Fibroblast of the aortic adventitia (primary cell): ENCODE measurements at places on chromosomes 16 and 17.
A peak's percentile ranks its signal among the peaks of the same experiment; 100 is the strongest.

DNA sequence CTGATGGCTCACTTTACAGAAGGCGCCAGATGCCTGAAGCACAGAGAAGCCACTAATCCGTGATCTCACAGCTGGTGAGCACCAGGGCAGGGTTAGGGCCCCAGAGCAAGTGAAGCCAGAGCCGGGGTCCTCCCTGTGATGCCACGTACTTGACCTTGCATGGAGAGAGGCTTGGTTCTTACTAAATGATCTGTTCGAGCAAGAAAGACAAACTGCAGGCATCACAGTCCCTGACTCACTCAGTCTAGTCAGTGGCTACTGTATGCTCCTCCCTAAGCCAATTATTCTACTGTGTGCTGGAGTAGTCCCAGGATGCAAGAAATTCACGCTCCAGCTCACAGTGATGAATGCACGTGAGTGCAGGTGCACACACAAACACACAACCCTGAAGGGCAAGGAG is 55.4 kb downstream of the SDK2 start:
- DNase-seq = no peak

DNA sequence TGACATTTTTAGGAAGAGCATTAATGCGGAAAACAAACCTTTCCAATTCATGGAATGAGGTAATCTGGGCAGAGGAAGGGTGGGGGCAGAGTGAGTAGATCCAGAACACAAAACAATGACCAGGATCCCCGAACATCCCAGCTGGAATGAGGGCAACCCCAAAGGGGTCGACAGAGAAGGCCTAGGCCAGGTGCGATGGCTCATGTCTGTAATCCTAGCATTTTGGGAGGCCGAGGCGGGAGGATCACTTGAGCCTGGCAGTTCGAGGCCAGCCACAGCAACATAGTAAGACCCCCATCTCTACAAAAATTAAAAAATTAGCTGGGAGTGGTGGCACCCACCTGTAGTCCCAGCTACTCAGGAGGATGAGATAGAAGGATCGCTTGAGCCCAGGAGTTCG is 64.7 kb downstream of the ZFHX3 start:
- no peak for DNase-seq

DNA sequence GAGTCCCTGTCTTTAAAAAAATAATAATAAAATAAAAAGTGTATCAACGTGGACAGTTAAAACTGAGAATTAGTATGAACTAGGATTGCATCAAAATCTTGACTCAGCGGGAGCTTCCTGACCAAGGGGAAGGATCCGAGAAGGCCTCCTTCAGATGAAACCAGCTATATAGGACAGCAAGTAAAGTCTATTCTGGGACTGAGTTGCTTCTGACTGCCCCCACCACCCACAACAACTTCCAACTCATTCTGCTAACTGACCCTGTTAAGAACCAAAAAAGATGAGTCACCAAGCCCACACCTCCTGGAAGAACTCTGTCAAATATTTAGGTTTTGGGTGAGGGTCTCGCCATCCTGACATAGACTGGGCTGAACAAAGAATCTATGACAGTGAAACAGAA is 24.9 kb downstream of the MPP3 start:
- DNase-seq = no peak

DNA sequence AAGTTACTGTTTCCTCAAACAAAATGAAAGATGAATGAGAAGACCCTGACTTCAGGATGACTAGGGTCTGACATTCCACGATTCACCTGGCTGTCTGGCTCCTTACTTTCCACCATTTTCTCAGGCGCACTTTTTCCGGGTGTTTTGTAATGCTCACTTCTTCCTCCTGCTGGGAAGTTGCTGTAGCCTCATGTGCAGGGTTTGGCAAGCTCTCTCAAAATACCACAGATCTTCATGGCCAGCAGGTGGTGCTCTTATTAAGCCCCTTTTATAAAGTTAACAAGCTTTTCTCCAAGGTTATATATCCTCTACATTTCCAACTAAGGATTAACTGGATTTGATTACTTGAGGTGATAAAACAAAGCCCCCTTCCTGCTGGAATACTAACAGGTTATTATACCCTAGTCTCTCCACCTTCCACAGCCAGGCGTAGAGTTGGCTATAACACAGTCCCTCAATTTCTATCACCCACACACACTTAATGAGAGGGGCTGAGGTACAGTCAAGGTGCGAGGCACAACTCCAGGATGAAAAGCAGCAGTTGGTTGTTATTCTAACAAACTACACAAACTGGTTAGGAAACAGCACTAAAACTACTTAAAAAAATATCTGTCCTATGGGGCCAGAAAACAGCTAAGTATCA is 45.4 kb downstream of the STH start:
- DNase-seq = peak; percentile 92

- no peak for DNase-seq
These were observed 23.1 kb upstream of the DOK4 start for GRCh38 chr16:57509231-57509923.

GRCh38 chr16:72997141-72997542 is 50.8 kb downstream of the ZFHX3 start:
- peak; percentile 39 for DNase-seq

- peak; percentile 61 for DNase-seq
These were observed 91.8 kb downstream of the CYB561 start for GRCh38 chr17:63354256-63354655.

DNA sequence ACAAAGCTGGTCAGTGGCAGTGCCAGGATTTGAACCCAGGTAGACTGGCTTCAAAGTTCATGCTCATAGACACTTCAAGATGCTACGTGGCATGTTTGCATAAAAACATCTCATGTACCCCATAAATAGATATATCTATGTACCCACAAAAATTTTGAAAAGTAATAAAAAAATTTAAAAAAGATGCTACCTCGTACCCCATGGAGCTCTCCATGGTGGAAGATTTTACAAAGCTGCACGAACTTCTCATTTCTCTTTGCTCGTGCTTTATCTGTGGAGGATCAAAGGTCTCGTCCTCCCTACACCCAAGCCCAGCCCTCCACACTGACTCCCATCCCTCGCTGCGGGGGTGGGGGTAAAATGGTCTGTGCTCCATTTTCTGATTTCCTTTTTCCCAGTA is 135.5 kb downstream of the HAPSTR1 start:
- DNase-seq = no peak

GRCh38 chr17:71234349-71234748 is 886.5 kb upstream of the SOX9 start:
- DNase-seq = no peak

DNA sequence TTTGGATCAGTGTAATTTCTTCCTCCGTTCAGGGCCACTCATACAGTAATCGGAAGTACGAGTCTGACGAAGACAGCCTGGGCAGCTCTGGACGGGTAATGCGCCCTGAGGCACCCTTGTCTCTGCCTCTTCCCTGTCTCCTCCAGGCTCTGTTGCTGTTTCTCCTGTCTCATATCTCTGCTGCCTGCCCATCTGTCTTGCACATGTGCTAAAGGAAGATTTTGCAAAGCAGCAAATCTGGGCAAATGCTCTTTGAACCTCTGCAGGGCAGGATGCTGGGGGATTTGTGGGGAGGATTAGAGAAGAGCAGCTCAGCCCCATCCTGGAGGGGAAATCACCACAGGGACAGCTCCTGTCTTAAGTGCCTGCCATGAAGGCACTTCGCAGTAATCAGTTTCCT is 32.4 kb upstream of the POLR3E start:
- no peak for DNase-seq

DNA sequence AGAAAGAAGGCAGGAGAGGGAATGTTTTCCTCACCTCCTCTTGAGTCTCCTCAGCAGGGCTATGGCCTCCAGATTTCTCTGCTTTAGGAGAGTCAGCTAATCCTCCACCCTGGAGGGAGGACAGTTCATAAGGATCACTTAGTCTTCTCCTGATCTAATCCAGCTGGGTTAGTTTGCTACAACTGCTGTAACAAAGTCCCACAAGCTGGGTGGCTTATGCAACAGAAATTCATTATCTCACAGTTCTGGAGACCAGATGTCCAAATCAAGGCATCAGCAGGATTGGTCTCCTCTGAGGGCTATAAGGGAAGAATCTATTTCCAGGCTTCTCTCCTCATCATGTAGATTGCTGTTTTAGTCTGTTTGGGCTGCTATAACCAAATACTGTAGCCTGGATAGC is 40.6 kb upstream of the XYLT1 start:
- DNase-seq = peak; percentile 73

GRCh38 chr16:50756473-50756872 is 14.6 kb downstream of the CYLD start:
- DNase-seq = no peak

- DNase-seq = peak; percentile 72
These were observed 140.6 kb downstream of the VPS53 start for GRCh38 chr17:574061-574460.

DNA sequence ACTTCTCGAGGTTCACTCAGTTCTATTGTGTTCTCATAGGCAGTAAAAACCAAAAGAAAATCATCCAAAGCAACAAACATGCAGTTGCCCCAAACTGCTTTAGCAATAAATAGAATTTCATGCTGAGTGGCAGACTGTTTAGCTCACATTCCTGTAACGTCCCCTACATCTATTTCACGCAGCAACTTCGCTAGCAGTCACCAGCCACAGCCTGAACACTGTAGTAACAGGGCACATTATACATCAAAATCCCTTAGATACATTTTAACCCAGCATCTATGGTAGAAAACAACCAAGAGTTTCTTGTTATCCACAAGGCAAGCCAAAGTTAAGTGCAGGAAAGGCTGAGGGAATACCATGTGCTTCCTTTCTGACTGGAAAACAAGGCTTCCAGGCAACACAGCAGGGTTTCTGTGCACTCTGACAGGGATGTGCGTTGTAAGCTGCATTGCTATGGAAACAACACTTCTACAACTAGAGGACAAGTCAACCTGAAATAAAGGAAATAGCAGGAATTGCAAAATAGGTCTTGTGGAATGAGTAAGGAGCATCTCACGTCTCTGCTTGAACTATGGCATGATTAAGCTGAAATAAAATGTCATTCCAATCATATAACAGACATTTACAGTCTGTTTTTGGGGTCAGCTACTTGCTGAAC is 55.4 kb downstream of the CFDP1 start:
- DNase-seq = peak; percentile 83

DNA sequence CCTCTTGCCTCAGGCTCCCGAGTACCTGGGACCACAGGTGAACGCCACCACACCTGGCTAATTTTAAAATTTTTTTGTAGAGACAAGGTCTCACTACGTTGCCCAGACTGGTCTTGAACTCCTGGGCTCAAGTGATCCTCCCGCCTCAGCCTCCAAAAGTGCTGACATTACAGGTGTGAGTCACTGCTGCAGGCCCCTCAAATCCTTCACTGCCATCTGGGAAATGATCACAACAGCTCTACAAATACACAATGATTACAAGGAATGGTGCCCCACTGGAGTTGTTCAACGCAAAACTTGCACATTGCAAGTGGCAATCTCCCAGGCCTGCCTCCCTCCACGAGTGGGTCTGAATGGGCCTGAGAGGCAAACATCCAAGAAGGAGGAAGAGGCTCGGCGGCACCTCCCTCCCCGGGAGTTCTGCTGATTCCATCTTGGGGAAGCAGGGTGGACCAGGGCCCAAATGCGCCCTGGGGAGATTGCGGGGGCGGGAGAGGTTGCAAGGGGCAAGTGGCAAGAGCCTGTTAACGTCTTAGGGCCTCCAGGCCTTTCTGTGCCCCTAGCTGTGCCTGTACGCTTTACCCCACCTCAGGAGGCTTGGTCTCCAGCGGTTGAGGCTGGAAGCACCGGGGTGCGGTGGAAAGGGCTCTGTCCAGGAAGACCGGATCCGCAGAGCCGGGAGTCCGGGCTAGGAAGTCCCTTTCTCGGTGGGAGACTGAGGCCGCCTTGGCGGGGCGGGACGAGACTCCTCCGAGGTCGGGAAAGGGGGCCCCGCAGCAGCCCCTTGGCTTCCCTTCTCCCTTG is 656 bp upstream of the IGFBP4 start:
- DNase-seq = peak; percentile 54

DNA sequence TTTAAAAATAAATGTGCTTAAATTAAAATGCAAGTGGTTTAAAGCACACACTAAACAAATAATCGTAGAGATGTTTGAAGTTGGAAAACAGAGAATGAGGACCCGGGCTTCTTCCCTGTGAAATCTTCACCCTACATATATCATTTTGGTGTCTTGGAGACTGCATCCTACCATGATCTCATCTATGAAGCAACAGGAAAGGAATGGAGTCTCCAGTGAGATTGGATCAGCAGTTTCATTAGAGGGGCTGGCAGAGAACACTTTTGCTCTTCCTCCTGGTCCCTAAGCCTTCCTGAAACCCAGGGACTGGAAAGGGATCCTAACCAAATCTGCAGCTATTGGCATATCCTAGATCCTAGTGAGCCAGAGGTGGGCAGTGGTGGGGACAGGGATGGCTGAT is 85.0 kb downstream of the GRIN2A start:
- DNase-seq = no peak

DNA sequence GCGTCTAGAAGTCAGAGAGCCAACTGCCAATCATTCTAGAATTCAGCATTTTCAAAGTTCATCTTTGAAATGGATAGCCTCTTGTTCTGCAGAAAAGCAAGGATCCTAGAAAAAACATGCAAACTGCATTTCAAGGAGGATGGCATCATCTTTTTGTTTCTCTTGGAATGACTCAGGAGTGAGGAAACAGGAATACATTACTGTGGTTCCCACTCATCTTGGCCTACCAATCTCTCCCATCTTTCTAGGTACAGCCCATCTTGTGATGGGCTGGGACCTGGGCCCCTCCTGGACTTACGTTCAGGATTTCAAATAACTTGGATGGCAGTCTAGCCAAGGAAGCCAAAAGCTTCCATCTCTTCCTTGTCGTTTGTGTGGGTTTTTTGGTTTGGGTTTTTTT is 363.4 kb downstream of the CDH13 start:
- DNase-seq = peak; percentile 68

GRCh38 chr17:80649200-80649644 is 104.6 kb downstream of the RPTOR start:
- DNase-seq = no peak
